ENCODE measurements at places on chromosomes 16 and 17. TPM values are rescaled to one million over a fixed set of nuclear protein-coding genes. Genes with fewer than 3 reads are reported as not detected.

CD300LB gene
- 36.4 TPM for total RNA-seq

NOTUM gene
- not detected for total RNA-seq

C1QL1 gene
- total RNA-seq: not detected

PRSS33 gene
- not detected for total RNA-seq

CDYL2 gene
- total RNA-seq: 10.7 TPM

CLEC10A gene
- total RNA-seq: 16.6 TPM

KRTAP2-1 gene
- not detected for total RNA-seq
